GM12865 (cell line): ENCODE measurements at places on chromosomes 7 and 10.

GRCh38 chr10:44017483-44018145, 367.3 kb downstream of the CXCL12 start:
- no peak for DNase-seq

- no peak for DNase-seq
Measured at GRCh38 chr10:89373916-89374711, 3.7 kb upstream of the IFIT1B start.

DNA sequence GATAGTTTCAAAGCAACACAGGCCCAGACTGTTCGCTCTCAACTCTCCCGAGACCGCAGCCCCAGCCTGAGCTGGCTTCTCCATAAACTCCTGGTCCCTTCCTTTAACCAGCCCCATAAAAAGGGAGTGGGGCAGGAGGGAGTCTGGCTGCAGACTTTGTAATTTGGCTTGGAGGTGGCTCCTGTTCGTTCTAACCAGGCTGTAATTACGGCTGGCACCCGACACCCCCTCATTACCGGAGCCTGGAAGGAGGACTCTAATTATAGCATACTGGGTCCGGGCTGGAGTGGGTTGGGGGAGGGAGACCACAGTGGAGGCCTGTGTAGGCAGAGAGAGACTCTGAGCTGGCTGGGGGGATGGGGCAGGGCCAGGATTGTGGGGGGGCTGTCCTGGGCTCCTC, 49.7 kb downstream of the UNC5B start:
- no peak for DNase-seq

GRCh38 chr7:22811746-22812280, 10.8 kb downstream of the TOMM7 start:
- DNase-seq = no peak

DNA sequence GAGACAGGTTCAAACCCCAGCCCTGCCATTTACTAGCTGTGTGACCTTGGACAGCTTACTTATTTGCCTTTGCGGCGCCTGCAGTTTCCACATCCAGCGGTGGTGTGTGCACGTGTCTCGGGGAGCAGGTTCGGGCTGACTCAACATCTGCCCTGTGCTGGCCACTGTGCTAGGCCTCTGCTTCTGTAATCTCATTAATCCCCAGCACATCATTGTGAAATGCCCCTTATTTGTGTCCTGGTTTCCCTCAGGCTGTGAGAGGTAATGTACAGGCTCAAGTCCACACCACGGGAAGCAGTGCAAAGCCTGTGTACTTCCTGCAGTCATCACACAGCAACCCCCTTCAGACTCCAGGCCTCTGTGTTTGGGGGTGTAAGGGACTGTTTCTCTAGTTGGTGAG, 285.7 kb downstream of the RPS24 start:
- no peak for DNase-seq

- no peak for DNase-seq
Measured at GRCh38 chr7:145105561-145105960, 269.7 kb upstream of the TPK1 start.

- DNase-seq = no peak
Measured at GRCh38 chr10:65294329-65294728, 1631.5 kb upstream of the LRRTM3 start.
